NCI-H2081 treated with DMSO at 0.1 percent for 48 hours (cell line): ENCODE measurements at places on chromosomes 5 and 9.

GRCh38 chr9:125433461-125434011, 171.9 kb downstream of the GAPVD1 start:
- no peak for DNase-seq

- no peak for DNase-seq
These were observed 42.2 kb upstream of the ALDOB start for GRCh38 chr9:101477736-101478135.

- no peak for DNase-seq
These were observed 1.6 kb downstream of the ORM1 start for GRCh38 chr9:114324492-114324891.

DNA sequence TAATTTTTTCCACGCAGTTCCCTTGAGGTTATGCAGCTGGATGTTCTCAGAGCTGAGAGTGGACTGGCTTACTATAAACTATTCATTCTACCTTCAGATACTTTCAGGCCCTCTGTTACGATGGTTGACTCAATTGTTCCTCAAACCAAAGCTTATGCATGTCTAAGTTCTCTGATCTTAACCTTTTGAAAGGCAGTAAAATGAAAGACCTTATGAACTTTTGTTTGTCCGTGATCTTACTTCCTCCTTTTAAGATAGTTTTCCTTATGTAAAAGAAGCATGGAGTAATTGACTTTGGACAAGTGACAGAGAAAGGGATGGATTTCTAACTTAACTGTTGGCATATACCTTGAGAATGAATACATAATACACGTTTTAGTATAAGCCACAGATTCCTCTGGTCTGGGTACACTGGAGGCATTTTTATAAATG, 575.7 kb downstream of the PDE4D start:
- no peak for DNase-seq

- DNase-seq = no peak
These were observed 68.8 kb upstream of the PPP2R2B start for GRCh38 chr5:146947181-146947941.
